Nephron progenitor cell (in vitro differentiated cells): ENCODE measurements at places on chromosomes 2 and 18.

- no peak overlapping the region for H3K27ac ChIP-seq
- DNase-seq: no peak
- H3K4me3 ChIP-seq: no peak overlapping the region
- peaks cover 54% of the 10 kb centered on the region for H3K4me1 ChIP-seq
Observed at GRCh38 chr2:235654103-235654813, 160.4 kb downstream of the AGAP1 start.

DNA sequence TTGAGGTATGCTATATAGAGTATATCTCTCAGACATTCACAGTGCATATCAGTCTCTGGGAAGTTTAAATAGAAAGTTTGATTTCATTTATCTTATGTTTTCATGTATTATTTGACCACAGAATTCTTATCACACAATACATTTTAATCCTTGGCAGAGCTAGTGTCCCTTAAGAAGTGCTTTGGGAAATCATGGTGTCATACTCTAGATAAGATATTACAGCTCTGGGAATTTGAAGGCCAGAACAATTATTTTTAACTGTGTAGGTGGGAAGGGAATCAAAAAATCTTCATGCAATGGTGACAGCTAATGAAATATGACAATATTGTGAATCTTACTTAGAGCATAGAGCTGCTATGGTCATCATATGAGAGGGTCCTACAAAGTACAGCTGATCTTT is 451.3 kb upstream of the FAM98A start:
- H3K36me3 ChIP-seq: no peaks in the 10 kb centered on the region
- DNase-seq: no peak
- H3K4me3 ChIP-seq: no peak overlapping the region
- no peak overlapping the region for H3K27ac ChIP-seq
- no peaks in the 10 kb centered on the region for H3K4me1 ChIP-seq

- H3K4me3 ChIP-seq: peak overlapping the region; percentile 92
- H3K27ac ChIP-seq: peak overlapping the region; percentile 100
- no peaks in the 10 kb centered on the region for H3K27me3 ChIP-seq
- peaks cover 63% of the 10 kb centered on the region for H3K36me3 ChIP-seq
- peaks cover 65% of the 10 kb centered on the region for H3K4me1 ChIP-seq
Observed at GRCh38 chr2:197498937-197499593, 575 bp downstream of the HSPD1 start.

- peak overlapping the region; percentile 76 for H3K27ac ChIP-seq
- peaks cover 16% of the 10 kb centered on the region for H3K27me3 ChIP-seq
- DNase-seq: no peak
- H3K36me3 ChIP-seq: peaks cover 23% of the 10 kb centered on the region
Observed at GRCh38 chr18:2656981-2657512, 1.5 kb downstream of the SMCHD1 start.

GRCh38 chr2:241577413-241578122 is 19.0 kb downstream of the BOK start:
- no peak for DNase-seq
- H3K4me3 ChIP-seq: no peak overlapping the region
- H3K27me3 ChIP-seq: peaks cover 7% of the 10 kb centered on the region
- H3K36me3 ChIP-seq: peaks cover 52% of the 10 kb centered on the region
- peaks cover 16% of the 10 kb centered on the region for H3K4me1 ChIP-seq
- H3K27ac ChIP-seq: no peak overlapping the region

- DNase-seq: no peak
- peaks cover 3% of the 10 kb centered on the region for H3K27me3 ChIP-seq
- no peak overlapping the region for H3K4me3 ChIP-seq
Observed at GRCh38 chr2:171320731-171321130, 113.1 kb downstream of the METTL8 start.

- no peak overlapping the region for H3K4me3 ChIP-seq
- no peak for DNase-seq
- H3K27ac ChIP-seq: no peak overlapping the region
- peaks cover 16% of the 10 kb centered on the region for H3K36me3 ChIP-seq
Observed at GRCh38 chr2:235803028-235803427, 309.2 kb downstream of the AGAP1 start.

- H3K4me1 ChIP-seq: no peaks in the 10 kb centered on the region
- H3K27me3 ChIP-seq: no peaks in the 10 kb centered on the region
- peaks cover 24% of the 10 kb centered on the region for H3K36me3 ChIP-seq
- no peak overlapping the region for H3K4me3 ChIP-seq
Observed at GRCh38 chr2:188449561-188449960, 157.9 kb downstream of the GULP1 start.

DNA sequence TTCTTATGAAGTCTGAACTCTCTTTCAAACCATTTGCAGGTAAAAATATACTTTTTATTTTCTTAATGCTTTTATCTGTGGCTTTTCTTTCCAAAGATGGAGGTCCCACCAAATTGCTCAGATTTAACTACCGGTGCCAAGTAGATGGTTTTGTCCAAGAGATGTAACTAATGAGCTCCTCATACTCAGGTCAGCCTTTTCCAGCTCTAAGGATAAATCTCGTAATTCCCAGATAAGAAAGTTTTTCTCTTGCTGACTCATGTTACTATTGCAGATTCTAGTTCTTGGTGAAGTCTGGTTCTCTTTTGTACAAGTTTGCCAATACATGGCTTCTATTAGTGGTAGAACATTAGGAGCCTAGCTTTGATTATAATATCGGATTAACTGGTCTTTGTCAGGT is 550.8 kb upstream of the ZNF804A start:
- no peaks in the 10 kb centered on the region for H3K4me1 ChIP-seq
- no peak overlapping the region for H3K27ac ChIP-seq
- H3K4me3 ChIP-seq: no peak overlapping the region
- no peaks in the 10 kb centered on the region for H3K36me3 ChIP-seq

- H3K36me3 ChIP-seq: peaks cover 5% of the 10 kb centered on the region
- no peak overlapping the region for H3K4me3 ChIP-seq
- H3K4me1 ChIP-seq: peaks cover 10% of the 10 kb centered on the region
- no peak for DNase-seq
- H3K27me3 ChIP-seq: no peaks in the 10 kb centered on the region
Observed at GRCh38 chr2:133657591-133657990, 89.3 kb upstream of the NCKAP5 start.

DNA sequence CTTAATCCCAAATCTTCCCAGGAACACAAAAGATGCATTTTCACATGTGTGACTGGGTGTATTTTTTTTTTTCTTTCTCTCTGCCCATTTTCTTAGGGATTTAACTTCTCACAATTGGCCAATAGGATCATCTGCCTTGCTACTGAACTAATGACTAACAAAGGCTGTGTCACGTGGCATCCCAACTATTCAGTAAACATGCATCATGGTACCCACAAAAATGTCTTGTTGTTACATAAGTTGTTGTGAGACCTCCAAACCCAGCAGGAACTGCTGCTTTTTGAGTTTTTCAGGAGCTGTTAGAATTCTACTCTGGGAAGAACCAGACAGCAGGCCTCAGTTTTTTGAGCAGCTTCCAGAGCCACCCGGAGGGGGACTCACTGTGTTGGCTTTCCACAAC is 31.9 kb downstream of the GAD1 start:
- no peak overlapping the region for H3K4me3 ChIP-seq
- H3K27ac ChIP-seq: no peak overlapping the region
- peaks cover 58% of the 10 kb centered on the region for H3K36me3 ChIP-seq

- H3K27me3 ChIP-seq: peaks cover 9% of the 10 kb centered on the region
- peaks cover 5% of the 10 kb centered on the region for H3K36me3 ChIP-seq
- no peak overlapping the region for H3K4me3 ChIP-seq
- DNase-seq: no peak
Observed at GRCh38 chr2:68125821-68126220, 31.9 kb upstream of the PNO1 start.

GRCh38 chr2:98607741-98608115 is 584 bp downstream of the COA5 start:
- H3K27ac ChIP-seq: peak overlapping the region; percentile 79
- no peak for DNase-seq
- H3K36me3 ChIP-seq: peaks cover 26% of the 10 kb centered on the region
- peaks cover 40% of the 10 kb centered on the region for H3K4me1 ChIP-seq
- H3K27me3 ChIP-seq: no peaks in the 10 kb centered on the region

DNA sequence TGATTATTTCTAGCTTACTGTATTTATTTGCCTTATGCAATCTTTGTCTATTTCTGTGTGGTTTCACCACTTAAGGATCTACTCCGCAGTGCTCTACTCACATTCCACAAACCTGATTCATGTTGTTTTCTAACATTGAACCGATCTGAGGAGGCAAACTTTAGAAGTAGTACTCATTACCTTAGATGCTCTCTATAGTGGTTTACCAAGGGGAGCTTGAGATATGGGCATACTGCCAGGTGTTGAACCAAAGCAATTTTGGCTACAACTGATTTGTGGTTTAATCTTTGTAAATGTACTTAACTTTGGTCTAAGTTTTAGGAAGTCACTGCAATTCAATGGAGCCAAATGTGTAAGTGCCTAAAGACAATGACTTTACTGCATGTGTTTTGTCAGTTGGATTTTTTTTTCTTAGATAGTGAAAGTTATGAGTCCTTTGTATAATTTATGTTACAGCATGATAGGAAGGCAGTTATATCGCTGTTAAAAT is 50.1 kb downstream of the MAP2 start:
- DNase-seq: no peak
- no peaks in the 10 kb centered on the region for H3K27me3 ChIP-seq
- peaks cover 64% of the 10 kb centered on the region for H3K4me1 ChIP-seq

DNA sequence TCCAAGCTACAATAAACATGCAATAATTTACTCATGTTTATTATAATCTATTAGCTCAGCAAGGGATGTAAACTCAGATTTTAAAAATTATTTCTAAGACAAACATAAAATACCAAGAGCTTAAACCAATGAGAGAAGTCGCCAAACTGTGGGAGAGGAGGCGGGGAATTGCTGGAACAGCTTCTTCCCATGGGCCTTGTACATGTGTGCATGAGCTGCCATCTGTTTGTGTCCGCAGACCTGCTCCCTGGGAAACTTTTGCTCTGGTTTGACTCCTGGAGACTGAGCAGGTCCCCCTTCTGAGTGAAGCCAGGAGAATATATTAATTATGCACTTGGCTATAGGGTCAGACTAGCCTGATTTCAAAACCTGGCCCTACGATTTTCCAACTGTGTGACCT is 655.9 kb upstream of the SOX11 start:
- no peaks in the 10 kb centered on the region for H3K4me1 ChIP-seq
- H3K27ac ChIP-seq: no peak overlapping the region
- no peak for DNase-seq
- no peaks in the 10 kb centered on the region for H3K36me3 ChIP-seq

DNA sequence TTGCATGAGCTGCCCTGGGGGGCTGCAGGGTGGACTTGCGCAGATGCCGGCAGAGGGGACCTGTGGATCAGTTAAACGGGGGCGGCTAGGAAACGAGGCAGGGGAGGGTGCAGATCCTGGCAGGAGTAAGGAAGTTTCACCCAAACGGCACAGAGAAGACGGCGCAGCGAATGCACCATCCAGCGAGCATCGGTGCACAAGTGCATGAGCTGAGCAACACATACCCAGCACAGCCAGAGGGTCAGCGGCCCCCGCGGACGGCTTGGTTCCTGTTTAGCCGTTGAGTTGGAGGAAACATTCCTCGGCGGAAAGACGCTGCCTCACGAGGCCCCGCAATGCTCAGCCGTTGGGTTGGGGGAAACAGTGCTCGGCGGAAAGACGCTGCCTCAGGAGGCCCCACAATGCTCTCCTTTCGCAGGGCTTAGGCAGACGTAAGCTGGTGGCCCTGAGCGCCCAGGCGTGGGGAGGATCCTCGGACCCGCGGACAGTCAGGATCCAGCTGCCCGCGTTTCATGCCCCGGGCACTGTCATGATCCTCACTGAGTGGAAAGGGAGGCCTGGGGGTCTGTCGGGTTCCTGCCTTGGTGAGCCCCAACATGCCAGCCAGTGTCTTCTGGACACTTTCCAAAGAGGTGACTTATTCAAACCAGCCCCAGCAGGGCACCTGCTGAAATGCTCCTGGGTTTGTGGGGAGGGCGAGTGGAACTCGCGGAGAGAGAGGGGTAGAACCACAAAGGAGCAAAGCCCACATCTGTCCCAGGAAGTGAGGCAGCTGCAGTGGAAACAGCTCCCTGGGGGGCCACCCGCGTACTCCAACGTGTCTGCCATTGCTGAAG is 86.3 kb downstream of the NDUFA10 start:
- peaks cover 13% of the 10 kb centered on the region for H3K4me1 ChIP-seq
- peaks cover 4% of the 10 kb centered on the region for H3K36me3 ChIP-seq
- DNase-seq: no peak
- H3K27me3 ChIP-seq: peaks cover 8% of the 10 kb centered on the region
- no peak overlapping the region for H3K4me3 ChIP-seq

DNA sequence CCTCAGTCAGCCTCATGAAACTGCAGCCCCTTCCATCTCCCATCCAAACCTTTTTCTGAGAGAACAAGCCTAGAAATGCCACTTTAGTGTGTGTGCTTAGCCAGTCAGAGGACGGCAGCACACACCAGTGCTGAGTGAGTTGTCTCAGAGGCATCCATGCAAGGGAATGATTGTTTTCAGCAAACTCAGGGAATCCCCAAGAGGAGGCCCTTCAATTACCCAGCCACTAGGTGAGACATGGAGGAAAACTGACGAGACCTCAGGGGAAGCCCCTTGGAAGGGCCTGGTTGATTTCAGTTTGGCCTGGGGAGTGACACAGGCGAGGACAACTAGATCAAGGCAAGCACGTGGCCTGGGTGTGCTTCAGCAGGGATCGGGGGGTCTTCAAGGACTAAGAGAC is 49.7 kb downstream of the APOB start:
- peaks cover 18% of the 10 kb centered on the region for H3K27me3 ChIP-seq
- no peaks in the 10 kb centered on the region for H3K36me3 ChIP-seq
- H3K4me3 ChIP-seq: no peak overlapping the region

DNA sequence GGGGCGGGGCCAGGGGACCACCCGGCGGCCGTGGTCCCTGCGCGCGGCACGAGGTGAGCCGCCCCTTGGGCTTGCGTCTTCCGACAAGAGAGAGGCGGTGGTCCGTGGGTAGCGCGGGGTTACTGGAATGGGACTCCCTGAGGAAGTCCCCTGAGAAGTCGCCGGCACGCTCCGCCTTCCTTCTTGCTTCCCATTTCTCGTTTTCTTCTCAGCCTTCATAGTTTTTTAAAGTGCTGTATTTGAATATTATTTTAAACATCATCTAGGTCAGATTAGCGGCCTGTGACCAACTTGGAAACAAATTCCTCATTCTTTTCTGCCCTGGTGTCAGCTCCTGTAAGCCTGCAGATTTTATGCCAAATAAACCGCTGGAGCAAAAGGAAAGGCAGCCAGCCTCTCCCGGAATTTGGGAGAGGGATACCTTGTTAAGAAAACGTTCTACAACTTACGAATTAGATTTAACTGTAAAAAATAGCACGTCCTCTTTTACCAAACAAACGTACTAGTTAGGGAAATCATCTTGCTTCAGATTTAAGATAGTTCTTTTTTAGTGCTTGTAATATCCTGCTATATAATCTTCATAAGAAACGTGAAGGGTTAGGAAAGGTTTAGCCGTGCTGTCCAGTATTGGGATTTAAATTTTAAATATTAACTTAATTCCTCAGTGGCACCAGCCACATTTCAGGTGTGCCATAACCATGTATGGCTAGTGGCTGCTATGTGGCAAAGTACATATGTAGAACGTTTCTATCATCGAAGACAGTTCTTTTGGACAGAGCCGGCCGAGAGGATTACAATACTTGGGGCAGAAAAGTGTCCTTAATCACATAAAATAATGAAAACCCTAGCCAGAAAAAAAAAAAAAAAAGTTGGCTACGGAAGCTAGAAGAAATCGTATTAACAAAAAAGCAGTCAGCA is 628 bp upstream of the PTPN2 start:
- H3K4me3 ChIP-seq: peak overlapping the region; percentile 90
- H3K4me1 ChIP-seq: peaks cover 41% of the 10 kb centered on the region
- H3K27ac ChIP-seq: peak overlapping the region; percentile 95
- DNase-seq: no peak
- peaks cover 16% of the 10 kb centered on the region for H3K27me3 ChIP-seq
